ENCODE measurements at places on chromosomes 4 and X. TPM values are rescaled to one million over a fixed set of nuclear protein-coding genes. Genes with fewer than 3 reads are reported as not detected.

Gene SHISA3
- 12.9 TPM for total RNA-seq

Gene ITIH6
- total RNA-seq, result not detected

Gene STPG2
- not detected for total RNA-seq

Gene PPM1K
- total RNA-seq, result 18.9 TPM

All from smooth muscle cell of the pulmonary artery (primary cell).